ENCODE measurements at places on chromosomes 2 and 18.

- DNase-seq, result no peak
These were observed 4.5 kb downstream of the ZFP36L2 start for GRCh38 chr2:43221763-43222474.

- DNase-seq, result no peak
These were observed 358.5 kb upstream of the DSEL start for GRCh38 chr18:67875060-67875459.

- DNase-seq, result no peak
These were observed 141.8 kb downstream of the MEIS1 start for GRCh38 chr2:66576561-66577320.

GRCh38 chr18:35368595-35368994, 8.5 kb downstream of the ZNF396 start:
- no peak for DNase-seq

DNA sequence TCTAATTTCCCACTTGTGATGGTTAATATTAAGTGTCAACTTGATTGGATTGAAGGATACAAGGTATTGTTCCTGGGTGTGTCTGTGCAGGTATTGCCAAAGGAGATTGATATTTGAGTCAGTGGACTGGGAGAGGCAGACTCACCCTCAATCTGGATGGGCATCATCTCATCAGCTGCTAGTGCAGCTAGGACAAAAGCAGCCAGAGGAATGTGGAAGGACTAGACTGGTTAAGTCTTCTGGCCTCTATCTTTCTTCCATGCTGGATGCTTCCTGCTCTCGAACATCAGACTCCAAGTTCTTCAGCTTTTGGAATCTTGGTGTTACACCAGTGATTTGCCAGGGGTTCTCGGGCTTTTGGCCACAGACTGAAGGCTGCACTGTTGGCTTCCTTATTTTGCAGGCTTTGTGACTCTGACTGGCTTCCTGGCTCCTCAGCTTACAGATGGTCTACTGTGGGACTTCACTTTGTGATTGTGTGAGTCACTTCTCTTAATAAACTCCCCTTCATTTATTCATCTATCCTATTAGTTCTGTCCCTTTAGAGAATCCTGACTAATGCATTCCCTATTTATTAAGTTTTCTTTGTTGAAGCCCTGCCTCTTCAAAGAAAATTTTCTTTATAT, 1087.5 kb upstream of the NXPH2 start:
- DNase-seq, result no peak

GRCh38 chr2:98637401-98638147, 29.2 kb downstream of the UNC50 start:
- no peak for DNase-seq

DNA sequence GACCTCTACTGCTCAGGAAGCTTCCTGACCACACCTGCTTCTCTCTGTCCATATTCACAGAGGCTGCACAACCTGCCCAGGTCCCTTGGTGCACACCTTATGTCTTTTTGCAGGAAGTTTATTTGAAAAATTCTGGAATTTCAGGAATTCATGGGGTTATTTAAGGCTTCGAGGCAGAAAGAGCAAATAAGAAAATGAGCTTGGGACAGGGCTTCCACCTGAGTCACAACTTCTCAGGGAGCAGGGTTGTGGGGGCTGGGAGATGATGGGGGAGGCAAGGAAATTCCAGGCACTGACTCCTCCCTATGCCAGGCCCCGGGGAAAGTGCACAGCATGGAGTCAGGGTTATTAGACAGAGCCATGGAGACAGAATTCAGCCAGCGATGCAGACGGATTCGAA, 57.7 kb downstream of the INHBB start:
- DNase-seq, result no peak

Measured in NCI-H1436 treated with DMSO at 0.1 percent for 48 hours (cell line).